Amygdala (tissue), 56 donors: ENCODE measurements at places on chromosomes 1 and 21.

- DNase-seq: no peak
These were observed 45.9 kb upstream of the ARTN start for GRCh38 chr1:43887748-43888147.

DNA sequence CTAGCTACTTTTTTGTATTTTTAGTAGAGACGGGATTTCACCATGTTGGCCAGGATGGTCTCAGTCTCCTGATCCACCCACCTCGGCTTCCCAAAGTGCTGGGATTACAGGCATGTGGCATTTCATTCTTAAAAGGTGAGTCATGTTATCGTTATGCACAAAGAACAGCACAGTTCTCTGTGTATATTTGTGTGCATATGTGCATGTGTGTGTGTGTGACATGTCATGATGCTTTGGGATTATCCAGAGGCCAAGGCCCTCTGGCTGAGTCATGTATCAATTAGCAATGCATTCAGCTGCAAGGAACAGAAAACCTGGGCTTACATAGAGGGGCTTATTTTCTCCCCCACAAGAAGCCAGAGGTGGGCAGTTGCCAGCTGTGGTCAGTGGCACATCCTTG lies 301.7 kb upstream of the KAZN start:
- no peak for DNase-seq

- no peak for DNase-seq
These were observed 211.6 kb upstream of the NR5A2 start for GRCh38 chr1:199815947-199816346.

GRCh38 chr1:207818971-207819451 lies 67.2 kb downstream of the CD46 start:
- DNase-seq: no peak

DNA sequence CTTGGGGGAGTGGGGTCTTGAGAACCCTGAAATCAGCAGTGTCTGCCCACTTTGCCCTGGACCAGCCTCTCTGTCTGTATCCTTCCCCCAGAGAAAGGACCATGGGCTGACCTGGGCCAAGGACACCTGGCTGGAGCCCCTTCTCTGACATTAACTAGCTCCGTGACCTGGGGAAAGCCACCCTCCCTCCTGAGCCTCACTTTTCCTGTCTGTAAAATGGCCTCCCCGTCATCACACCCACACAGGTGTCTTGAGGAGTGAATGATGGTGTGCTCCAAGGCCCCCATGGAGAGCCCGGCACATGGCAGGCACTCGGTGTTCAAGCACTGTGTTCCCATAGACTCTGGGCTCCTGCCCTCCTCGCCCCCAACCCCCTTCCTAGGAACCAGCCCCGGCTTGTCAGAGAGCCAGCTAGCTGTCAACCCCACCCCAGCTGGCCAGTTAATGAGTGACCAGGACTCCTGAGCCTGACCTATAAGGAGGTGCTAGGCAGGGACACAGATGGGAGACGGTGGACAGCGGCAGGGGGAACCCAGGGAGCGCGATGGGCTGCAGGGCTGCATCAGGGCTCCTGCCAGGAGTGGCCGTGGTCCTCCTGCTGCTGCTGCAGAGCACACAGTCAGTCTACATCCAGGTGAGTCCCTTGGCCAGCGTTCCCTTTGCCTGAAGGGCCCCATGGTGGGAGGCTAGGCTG lies at the start of gene GUCA2B:
Gene GUCA2B (plus strand): TSS at position 504 of the 694 bp plus-strand sequence. CDS start 41 bp downstream, at position 545.
- no peak for DNase-seq

- DNase-seq: no peak
These were observed 226.5 kb downstream of the FOXD2 start for GRCh38 chr1:47664356-47664755.

- no peak for DNase-seq
These were observed 740.5 kb upstream of the B3GALT2 start for GRCh38 chr1:193926956-193927355.

GRCh38 chr1:147735423-147735822 lies 25.0 kb downstream of the GJA5 start:
- no peak for DNase-seq

DNA sequence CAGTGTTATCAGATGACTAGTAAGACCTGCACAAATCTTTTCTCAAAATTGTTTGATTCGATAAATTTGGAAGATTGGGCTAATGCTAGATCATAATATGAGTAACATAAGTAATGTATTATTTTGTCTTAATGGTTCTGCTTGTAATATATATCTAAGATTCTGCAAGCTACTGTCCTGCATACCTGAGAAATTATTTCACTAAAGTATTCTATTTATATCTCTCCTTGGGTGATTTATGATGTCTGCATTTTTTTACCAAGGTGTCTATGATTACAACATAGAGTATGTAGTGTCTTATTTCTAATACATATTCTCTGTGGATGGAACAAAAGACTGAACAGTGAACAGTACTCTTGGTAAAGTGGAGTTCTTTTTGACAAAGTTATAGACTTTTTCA lies 166.6 kb downstream of the CLEC20A start:
- DNase-seq: no peak

DNA sequence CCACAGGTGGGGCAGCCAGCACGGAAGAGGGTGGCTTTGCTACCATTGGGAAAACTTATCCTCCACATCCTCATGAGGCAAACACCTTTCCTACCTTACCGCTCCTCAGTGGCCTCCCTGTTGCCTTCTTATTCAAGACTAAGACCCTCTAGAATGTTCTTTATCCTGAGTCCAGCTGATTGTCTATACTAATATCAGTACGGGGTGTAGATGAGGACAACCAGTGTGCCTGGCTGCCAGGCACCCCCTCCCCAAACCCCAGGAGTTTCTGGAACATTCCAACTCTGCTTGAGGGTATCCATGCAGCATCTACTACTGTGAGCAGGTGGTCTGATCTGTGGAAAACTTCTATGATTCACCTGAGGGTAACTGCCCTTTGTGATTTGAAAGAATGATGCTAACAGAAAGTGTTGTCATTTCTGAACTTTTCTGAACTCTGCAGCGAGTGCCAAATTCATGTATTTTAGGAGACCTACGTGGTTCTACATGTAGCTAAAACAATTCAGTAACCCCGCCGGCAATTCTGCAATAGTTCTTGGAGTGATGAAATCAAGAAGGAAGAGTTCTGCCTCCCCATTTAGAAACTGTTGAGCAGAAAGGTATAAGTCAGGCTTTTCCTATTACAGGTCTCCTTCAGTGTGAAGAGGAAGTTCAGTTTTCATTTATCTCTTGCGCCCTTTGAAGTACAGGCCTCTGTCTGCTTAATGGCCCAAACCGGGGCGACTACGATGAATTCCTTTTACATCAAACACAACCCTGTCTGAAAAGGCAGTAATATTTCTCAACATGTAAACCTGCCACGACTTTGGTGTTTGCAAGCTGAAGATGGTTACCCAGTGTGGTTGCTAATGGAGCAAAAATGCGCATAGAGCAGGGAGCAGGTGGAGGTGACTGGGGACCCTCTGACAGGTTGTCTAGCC lies 80.4 kb downstream of the RUNX1 start:
- DNase-seq: no peak

DNA sequence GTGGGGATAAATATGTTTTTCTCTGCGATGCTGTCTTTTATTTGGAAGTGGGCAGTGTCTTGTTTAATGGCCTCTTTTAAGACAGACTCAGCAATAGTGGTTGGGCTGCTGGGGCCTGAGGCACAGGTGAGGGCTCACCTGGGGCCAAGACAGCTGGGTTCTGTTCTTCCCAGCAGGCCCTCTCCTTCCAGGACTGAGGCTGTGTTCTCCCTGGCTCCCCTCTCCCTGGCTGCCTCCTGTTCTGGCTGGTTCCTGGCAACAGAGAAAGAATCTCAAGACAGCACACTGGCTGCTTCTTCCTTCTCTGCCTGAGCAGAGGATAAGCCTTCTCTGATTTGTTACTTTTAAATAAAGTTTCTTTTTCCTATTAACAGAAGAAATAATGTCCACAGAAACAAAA lies 7.4 kb upstream of the GRHL3 start:
- no peak for DNase-seq

- no peak for DNase-seq
These were observed 118.4 kb downstream of the PIGK start for GRCh38 chr1:77100875-77101274.
